DMS79 (cell line): ENCODE measurements at places on chromosomes 1 and 21.

DNA sequence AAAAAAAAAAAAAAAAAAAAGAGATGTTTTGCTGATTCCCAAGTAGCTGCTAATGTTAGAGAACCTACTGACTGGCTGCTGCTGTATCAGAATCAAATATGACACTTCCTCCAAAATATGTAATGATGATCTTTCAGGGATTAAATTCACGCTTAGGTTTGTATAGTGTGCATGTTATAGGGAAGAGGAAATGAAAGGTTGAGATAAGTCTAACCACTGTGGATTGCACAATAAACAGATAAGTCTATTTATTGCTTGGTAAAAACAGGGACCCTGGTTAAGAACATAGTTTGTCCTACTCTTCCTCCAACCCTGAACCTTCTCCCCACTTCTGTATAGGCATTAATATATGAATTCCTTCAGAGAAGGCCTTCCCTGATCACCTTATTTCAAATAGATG, 13.2 kb downstream of the RC3H1 start:
- no peak for DNase-seq

DNA sequence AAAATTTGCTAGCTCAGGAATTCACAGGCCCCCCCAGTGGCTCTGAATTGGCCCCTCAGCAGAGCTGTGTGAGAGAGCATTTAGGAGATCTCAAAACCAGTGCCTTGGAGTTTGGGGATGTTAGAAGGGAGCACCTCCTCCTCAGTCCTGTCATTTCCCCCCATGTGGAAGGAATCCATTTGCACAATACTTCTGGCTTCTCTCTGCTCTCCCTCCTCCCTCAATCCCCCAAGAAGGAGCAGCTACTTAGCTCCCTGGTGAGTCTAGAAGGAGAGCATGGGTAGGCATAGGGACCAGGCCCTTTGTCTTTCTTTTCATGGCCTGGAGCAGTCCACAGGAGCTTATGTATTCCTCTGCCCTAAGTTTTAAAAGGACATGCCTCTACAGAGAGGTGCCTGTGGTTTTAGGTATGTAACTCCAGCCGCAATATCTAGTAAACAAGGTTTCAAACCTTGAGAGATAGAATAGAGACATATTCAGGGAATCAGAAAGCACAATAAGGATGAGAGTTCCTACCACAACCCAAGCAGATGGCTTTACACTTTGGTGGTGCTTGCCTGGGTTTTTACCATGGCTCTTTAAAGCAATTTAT, 199.4 kb downstream of the FCRL5 start:
- DNase-seq, result no peak

DNA sequence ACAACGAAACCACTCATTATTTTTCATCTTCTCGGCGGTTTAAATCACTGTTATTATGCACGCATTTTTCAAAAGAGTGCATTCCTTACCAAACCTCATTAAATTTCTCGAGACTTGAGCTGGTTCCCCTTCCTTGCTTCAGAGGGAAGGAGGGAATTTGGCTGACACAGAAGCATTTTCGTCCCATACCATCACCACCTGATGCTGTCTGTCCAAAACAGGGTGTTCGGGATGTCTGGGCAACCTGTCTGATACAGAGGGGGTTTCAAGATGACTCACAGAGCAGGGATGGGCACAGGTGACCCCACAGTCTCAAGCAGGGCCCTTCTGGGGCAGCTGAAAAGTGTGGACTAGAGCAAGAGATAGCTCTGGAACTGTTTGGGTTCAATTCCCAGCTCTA, 12.3 kb upstream of the RCC2 start:
- DNase-seq, result no peak

DNA sequence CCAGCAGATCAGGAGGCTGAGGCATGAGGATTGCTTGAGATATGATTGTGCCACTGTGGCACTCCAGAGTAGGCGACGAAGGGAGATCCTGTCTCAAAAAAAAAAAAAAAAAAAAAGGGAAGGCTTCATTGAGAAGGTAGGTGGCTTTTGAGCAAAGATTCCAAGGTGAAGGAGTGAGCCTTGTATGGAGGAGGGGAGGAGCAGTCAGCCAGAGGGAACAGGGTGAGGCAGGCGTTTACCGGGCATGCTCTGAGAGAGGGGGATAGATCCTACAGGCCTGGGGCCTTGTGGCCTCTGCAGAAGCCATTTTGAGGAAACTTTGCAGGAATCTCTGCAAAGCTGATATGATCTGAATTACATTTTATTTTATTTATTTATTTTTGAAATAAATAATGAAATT, 5.1 kb upstream of the HDAC1 start:
- DNase-seq, result no peak

DNA sequence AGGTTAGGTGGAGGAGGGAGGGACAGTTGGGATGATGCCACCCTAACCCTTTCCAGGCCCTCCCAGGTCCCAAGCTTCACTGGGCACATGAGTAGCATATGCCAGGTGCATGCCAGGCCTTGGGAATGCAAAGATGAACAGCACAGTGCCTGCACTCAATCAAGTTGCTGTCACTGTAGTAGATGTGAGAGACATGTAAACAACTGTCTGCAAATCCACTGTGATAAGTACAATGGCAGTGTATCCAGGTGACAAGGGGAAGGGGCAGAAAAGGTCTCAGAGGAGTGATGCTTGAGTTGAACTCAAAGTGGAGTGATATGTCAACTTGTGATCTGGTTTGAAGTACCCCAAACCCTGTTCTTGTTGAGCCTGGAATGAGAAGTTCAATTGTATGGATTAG, 49.5 kb upstream of the LRRN2 start:
- no peak for DNase-seq

DNA sequence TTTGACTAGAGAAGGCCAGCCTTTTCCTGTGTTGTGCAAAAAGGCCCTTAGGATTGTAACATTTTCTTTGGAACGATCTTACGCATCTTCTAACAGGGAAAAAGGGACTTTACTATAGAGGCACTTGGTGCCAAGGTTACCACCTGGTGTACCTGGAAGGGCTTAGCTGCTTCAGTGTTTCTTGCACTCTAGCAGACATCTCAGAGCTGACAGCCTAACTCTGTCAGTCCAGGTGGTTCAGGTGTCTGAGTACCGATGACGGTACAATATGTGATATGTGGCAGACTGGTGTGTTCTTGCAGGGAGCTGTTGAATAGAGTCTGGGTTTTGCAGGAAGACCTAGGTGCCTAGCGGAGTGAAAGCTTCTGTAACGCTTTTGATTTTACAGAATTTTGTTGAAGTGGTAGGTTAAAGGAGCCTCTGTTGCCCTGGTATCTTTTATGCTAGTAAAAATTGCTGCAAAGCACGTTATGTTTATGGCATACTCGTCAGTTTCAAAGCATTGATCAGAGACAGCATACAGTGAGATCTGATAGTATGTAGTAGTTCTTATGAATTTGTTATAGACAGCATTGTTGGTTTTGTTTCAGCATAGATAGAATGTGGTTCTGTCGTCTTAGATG, 1.4 kb downstream of the MAGI3 start:
- peak; percentile 66 for DNase-seq

GRCh38 chr1:34009340-34009985, 145.6 kb downstream of the HMGB4 start:
- DNase-seq, result no peak

DNA sequence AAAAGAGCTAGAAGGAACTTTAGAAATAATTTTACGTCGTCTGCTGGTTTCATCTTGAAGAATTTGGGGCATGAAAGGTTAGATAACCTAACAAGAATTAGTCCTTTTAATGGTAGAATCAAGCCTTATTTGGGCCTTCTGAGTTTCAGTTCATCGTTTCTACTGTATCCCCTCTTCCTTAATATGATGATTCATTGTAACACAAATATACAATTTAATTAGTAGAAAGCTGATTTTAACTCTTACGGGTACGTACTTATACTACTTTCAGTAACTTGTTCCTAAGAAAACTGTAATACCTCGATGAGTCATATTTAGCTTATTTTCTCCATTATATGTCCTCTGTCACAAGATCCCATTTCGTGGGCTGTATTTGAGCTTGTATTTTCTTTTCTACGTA, 264.7 kb downstream of the RYR2 start:
- no peak for DNase-seq

DNA sequence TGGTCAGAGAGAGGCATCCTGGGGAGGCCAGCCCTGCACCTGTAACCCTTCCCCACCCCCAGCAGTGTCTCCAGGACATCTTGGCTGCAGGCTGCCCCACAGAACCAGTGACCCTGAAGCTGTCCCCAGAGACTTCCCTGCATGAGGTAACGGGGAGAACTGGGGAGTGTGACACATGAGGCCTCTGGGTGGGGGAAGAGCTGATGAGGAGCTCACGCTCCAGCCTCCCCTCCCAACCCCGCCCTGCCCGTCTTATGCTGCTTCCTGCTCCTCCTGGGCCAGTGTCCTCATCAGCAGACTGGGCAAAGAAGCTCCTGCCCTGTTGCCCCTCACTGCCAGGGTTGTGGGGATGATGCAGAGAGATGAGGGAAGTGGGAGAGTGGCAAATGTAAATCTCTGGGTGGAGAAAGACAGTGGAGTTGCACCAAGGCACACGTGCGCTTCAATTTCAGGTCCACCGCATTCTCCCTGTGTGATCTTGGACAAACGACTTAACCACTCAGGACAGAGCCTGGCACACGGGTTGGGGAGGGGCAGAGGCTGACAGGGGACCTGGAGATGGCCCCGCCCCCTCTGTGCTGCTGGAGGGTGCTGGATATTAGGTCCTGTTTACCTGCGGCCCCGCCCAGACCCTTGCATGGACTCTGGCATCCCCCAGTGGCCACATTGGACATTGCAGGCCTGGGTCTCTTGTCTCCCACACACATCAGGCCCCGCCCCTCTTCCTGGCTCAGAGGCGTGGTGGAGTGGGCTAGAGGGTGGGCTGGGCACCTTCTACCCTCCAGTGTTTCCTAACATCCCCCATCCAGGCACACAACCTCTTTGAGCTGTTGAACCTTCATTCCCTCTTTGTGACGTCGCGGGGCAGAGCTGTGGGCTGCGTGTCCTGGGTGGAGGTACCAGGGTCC, 12.3 kb downstream of the CLCNKB start:
- DNase-seq, result peak; percentile 81

DNA sequence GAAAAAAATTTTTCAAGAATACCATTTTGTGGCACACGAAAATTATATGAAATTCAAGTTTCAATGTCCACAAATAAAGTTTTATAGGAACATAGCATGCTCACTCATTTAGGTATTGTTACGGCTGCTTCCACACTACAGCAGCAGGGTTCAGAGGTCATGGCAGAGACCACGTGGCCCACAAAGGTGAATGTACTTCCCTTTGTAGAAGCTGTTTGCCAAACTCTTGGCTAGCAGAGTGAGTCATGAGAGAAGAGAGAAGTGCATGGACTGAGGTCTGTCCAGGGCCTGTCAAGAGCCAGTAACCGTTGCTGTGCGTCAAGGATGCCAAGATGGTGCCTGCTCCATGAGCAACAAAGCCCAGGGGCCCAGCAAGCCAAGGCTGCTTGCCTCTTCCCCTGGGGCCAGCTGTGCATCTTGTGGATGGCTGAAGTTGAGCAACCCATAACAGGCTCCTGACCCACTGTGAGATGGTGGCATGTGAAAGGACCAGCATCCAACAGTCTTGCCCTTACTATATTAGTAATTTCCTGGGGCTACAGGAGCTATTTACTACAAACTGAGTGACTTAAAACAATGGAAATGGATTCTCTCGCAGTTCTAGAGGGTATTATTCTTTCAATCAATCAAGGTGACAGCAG, 64.8 kb upstream of the ATP5PO start:
- DNase-seq, result no peak

DNA sequence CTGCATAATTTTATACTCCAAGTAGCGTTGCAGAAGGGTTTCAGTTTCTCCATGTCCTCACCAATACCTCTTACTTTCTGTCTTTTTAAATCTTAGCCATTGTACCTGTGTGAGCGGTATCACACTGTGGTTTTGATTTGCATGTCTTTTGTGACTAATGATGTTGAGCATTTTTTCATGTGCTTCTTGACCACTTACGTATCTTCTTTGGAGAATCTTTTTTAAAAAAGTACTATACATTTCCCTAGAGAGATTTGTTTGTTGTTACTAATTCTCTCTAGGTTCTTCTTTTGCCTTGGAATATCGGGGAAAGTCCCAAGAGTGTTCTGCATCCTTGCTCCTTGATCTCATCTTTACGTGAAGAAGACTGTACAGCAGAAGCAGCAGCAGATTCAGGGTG, 81.8 kb upstream of the WARS2 start:
- DNase-seq, result no peak

DNA sequence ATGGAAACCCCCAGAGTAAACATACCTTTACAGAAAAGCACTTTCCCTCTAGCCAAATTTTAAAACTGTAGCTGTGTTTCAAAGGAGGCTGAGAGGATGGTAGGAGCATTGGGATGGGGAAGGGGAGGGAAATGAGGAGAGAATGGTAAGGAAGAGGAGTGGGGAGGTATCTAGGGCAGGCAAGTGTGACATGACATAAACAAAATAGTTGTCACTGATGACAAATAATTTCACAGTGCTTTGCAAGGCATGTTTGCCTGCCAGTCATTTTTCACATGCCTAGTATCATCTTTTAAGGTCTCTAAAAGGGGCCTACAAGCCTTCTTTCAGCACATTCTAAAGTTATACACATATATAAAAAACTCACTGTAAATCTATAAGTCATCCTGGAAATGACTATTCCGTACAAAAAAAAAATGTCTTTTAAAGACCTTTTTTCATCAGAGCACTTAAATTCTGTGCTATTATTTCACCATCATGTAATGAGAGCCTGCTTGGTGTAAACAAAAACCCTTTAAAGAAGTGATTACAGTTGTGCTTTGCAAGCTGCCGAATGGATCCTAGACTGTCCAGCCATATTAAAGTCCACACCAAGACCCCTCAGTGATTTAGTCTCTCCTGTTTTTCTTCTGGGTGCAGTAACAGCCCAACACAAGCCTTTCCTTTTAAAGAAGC, 38.4 kb downstream of the HLX start:
- no peak for DNase-seq

GRCh38 chr1:64881281-64881680, 85.1 kb downstream of the JAK1 start:
- no peak for DNase-seq

- no peak for DNase-seq
Observed at GRCh38 chr1:244211559-244211944, 160.5 kb downstream of the ZBTB18 start.

DNA sequence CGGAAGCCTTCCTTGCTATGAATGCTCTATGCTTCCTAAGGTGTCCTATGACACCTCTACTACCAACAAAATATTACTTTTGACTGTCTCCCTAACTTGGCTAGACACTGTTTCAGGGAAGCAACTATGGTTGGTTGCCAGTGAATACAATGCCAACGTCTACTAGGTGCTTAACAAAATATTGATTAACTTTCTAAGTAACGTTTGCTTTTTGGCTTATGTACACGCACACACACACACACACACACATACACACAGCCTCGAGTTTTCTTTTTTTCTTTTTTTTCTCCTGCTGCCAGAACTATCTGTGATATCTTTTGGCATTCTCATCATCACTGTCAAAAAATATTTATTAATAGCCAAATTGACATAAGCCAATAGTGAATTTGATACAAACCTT, 864.0 kb downstream of the PLA2G4A start:
- DNase-seq, result no peak
